Activated CD4-positive, alpha-beta T cell treated with anti-CD3 and anti-CD28 coated beads, Interleukin-2, amount 10 ng/mL, durations not matched to agents 24 days and 14 days (primary cell): ENCODE measurements at places on chromosomes 13 and 19. TPM values are rescaled to one million over a fixed set of nuclear protein-coding genes. Genes with fewer than 3 reads are reported as not detected.
A peak's percentile ranks its signal among the peaks of the same experiment; 100 is the strongest.

- peak; percentile 92 for DNase-seq
Observed at GRCh38 chr13:20525601-20526544, at the start of gene CRYL1. TSS of gene CRYL1 (minus strand) at chr13:20525857. CDS start at chr13:20525794, 63 bp downstream.

- no peak for DNase-seq
Observed at GRCh38 chr13:24627090-24627714, 53.0 kb upstream of the ATP12A start.

DNA sequence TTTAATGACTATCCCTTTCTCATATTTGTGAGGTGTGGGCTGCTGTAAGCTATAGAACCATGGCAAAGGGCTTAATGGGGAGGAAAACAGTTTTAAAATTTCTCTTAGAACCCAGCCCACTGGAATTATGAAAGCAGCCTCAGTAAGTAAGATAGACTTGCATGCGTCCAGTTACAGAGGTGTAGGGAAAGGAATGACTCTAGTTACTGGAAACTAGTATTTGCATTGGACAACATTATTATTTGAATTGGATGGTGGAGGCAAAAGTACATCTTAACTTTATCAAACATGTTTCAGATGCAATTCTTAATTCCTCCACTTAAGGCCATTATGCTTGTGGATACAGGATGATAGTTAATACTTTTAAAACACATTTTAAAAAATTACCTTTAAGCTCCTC lies 292.9 kb downstream of the SPRY2 start:
- DNase-seq = no peak

DNA sequence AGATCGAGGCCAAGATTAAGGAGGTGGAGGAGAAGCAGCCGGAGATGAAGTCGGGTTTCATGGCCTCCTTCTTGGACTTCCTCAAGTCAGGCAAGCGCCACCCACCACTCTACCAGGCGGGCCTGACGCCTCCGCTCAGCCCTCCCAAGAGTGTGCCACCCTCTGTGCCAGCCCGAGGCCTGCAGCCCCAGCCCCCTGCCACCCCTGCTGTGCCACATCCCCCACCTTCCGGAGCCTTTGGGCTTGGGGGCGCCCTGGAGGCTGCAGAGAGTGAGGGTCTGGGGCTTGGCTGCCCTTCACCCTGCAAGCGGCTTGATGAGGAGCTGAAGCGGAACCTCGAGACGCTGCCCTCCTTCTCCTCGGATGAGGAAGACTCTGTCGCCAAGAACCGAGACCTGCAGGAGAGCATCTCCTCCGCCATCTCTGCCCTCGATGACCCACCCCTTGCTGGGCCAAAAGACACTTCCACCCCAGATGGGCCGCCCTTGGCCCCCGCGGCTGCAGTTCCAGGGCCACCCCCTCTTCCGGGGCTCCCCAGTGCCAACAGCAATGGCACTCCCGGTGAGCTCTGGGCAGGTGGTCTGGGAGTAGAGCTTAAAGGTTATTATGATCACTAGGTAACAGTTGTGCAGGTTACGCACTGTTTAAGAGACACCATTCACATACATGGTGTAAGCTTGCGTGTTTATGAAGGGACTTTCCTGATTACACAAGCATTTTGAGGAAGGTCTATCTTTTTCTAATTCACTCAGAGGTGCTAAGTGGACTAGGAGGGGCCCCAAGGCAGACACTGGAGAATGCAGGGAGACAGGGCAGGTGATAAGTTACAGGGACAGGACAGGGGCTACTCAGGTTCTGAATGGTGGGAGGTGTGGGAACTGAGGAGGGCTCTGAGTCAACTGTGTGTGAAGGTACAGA lies 8.7 kb downstream of the PRR12 start:
- DNase-seq = no peak

DNA sequence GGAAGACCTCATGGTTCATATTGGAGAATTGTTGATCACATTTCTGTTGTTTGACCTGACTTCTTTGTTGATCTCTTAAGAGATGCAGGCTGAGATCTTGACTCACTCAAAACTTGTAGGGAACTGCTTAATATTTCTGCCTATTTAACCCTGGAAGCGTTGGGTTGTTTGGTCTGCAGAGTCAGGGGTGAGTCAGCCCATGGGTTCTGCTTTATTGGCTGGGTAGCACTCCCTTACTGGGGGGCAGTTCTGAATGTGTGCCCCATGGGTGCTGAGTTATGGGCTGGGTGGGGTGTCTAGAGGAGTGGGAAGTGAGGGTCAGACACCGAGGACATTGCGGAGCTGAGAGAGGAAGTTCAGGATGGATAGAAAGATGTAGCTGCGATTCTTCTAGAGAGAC lies 87.9 kb downstream of the LRCH1 start:
- DNase-seq = no peak

GRCh38 chr13:99859178-99860177 lies 112.1 kb downstream of the ZIC5 start:
- DNase-seq = peak; percentile 70

DNA sequence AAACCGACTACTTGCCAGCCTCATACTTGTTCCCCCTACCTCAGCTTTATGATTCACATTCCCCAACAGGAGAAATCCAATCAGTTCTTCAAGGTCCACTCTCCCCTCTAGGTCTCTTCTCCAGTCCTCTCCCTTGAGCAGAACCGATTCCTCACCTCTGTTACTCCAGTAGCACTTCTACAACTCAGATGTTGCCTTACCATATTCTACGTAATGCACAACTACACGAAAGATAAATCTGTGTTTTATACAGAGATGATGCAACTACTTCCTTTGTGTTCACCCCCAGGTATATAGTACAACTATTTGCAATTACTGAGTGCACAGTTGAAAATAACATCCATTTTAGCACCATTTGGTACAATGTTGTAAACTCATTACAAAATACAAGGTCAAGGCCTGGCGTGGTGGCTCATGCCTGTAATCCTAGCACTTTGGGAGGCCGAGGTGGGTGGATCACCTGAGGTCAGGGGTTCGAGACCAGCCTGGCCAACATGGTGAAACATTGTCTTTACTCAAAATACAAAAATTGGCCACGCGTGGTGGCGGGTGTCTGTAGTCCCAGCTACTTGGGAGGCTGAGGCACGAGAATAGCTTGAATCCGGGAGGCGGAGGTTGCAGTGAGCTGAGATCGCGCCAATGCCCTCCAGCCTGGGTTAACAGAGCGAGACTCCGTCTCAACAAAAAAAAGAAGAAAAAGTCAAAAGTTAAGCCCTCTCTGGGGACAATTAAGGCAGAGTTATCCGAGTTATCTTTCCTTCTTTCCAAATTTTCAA lies 2.8 kb upstream of the WBP4 start:
- no peak for DNase-seq

DNA sequence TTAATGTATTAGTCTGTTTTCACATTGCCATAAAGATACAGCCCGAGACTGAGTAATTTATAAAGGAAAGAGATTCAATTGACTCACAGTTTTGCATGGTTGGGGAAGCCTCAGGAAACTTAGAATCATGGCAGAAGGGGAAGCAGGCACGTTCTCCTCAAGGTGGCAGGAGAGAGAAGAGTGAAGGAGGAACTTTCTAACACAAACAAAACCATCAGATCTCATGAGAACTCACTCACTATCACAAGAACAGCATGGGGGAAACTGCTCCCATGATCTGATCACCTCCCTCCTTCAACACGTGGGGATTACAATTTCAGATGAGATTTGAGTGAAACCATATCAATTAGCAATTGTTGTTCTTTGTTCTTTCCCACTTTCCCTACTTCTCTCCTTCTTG lies 689.0 kb upstream of the SLITRK1 start:
- DNase-seq = no peak

- DNase-seq = no peak
Observed at GRCh38 chr19:1360818-1361461, 22.8 kb upstream of the NDUFS7 start.

- DNase-seq = no peak
Observed at GRCh38 chr19:49125025-49125731, 5.8 kb downstream of the PPFIA3 start.

The LGI4 gene
- 0.07 and 0.16 TPM in 2 replicates for total RNA-seq

- DNase-seq = no peak
Observed at GRCh38 chr19:6529937-6530385, 865 bp upstream of the TNFSF9 start.

DNA sequence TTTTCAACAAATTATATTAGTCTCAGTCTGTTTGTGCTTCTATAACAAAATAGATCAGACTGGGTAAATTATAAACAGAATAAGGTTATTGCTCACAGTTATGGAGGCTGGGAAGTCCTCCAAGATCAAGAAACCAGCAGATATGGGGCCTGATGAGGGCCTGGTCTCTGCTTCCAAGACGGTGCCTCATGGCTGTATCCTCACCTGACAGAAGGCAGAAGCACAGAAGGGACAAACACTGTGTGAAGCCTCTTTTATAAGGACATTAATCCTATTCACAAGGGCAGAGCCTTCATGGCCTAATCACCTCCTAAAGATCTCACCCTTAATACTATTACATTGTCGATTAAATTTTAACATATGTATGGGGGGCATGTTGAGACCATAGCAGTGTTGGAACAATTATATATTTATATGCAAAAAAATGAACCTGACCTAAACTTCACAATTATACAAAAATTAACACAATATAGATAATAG lies 12.7 kb downstream of the F10 start:
- no peak for DNase-seq

- DNase-seq = peak; percentile 77
Observed at GRCh38 chr19:33796164-33796875, at the start of gene KCTD15. TSS of gene KCTD15 (plus strand) at chr19:33796870. CDS start at chr19:33800455, 3,585 bp downstream.

The CYP2A7 gene
- not detected in 2 replicates for total RNA-seq

The MRPL34 gene
- 101 and 103 TPM in 2 replicates for total RNA-seq

The TLE2 gene
- 1.4 and 2.3 TPM in 2 replicates for total RNA-seq

DNA sequence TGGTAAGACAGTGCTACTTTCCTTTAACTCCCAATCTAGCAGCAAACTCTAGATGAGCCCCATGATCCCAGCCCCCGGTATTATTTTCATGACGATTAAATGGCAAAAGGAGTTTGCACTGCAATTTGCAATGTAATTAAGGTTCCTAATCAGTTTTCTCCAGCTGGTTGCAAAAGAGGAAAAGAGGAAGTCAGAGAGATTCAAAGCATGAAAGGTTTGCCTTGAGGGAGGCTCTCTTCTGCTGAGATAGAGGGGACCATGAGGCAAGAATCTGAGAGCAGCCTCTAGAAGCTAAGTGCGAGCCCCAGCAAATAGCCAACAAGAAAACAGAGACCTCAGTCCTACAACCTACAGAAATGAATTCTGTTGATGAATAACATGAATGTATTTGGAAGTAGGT lies 527.1 kb downstream of the UQCRFS1 start:
- no peak for DNase-seq

DNA sequence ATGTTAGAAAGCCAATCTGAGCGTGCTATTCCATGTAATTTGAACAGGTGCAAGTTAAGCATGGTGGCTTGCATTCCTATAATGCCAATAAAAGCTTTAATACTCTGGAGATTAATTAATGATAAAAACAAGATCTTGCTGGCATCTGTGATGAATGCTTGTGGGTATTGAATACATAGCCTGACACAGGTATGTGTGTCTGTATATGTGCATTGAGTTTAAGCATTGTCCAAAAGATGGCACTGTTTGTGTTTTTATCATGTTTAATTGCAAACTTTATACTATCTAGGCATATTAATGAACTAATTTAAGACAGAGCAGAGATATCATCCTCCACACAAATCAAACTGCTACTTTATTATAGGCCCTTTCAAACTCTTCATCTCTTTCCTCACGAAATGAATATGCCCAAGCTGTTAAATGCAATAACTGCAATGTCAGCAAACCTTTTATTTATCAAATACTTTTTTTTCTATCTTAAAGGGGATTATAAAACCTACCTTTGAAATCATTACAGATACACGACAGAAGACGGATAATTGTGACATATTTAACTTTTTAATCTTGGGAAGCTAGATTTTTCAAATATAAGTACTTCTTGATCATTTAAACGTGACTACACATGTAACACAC lies 86.5 kb downstream of the TNFSF11 start:
- DNase-seq = no peak

- no peak for DNase-seq
Observed at GRCh38 chr13:30033681-30034457, 183.5 kb upstream of the UBL3 start.

GRCh38 chr13:34779171-34779570 lies 162.9 kb upstream of the NBEA start:
- no peak for DNase-seq

The ZNF415 gene
- 0.51 and 0.78 TPM in 2 replicates for total RNA-seq

GRCh38 chr13:34364633-34365032 lies 546.7 kb downstream of the RFC3 start:
- no peak for DNase-seq

GRCh38 chr19:35404879-35405622 lies 34.2 kb downstream of the GPR42 start:
- peak; percentile 58 for DNase-seq

The F10 gene
- not detected in 2 replicates for total RNA-seq

GRCh38 chr13:67318398-67318797 lies 88.3 kb upstream of the PCDH9 start:
- no peak for DNase-seq

The ZNF175 gene
- total RNA-seq = 8.5 and 10.2 TPM in 2 replicates

- DNase-seq = no peak
Observed at GRCh38 chr13:98276486-98276885, 99.4 kb upstream of the RNF113B start.

- DNase-seq = no peak
Observed at GRCh38 chr13:107675847-107676550, 539.3 kb downstream of the LIG4 start.

- no peak for DNase-seq
Observed at GRCh38 chr19:13615890-13616289, 109.6 kb upstream of the CACNA1A start.
